ENCODE measurements at places on chromosomes 1 and 21. TPM values are rescaled to one million over a fixed set of nuclear protein-coding genes. Genes with fewer than 3 reads are reported as not detected.

SMPDL3B gene
- total RNA-seq = not detected

FABP3 gene
- total RNA-seq = 94.9 TPM

TRIM45 gene
- 3.8 TPM for total RNA-seq

VCAM1 gene
- total RNA-seq = 20.8 TPM

CYP4A22 gene
- total RNA-seq = not detected

GABRD gene
- not detected for total RNA-seq

C4BPB gene
- total RNA-seq = not detected

LRRC8D gene
- total RNA-seq = 15.1 TPM

RGS2 gene
- total RNA-seq = 67.1 TPM

TTC22 gene
- not detected for total RNA-seq

SLAMF9 gene
- total RNA-seq = not detected

CATSPERE gene
- total RNA-seq = 0.77 TPM

USH2A gene
- total RNA-seq = not detected

FAM131C gene
- total RNA-seq = not detected

MATN1 gene
- total RNA-seq = not detected

NBPF4 gene
- not detected for total RNA-seq
